ENCODE measurements at places on chromosomes 7 and 10.

GRCh38 chr7:71687286-71687685, 555.3 kb downstream of the GALNT17 start:
- DNase-seq = no peak

- DNase-seq = no peak
Measured at GRCh38 chr7:25624833-25625232, 396.5 kb upstream of the NPVF start.

DNA sequence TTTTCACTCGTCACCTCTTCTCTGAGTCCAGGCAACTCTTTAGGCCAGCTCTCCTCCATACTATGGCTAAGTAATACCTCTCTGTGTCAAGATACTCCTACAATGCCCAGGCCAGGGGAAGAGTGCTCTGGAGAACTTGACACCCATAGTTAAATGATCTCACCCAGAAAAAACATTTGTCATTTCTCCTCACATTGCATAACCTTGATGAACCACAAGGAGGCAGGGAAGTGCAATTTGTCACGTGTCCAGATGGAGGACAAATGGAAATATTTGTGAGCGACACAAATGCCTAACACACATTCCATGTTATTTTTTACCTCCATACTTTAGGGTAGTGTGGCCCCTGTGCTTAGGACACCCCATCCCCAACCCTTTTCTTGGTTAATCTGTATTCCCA, 78.3 kb downstream of the HTR7 start:
- peak; percentile 15 for DNase-seq

GRCh38 chr10:71565284-71566000, 154.1 kb downstream of the C10orf105 start:
- DNase-seq = no peak

DNA sequence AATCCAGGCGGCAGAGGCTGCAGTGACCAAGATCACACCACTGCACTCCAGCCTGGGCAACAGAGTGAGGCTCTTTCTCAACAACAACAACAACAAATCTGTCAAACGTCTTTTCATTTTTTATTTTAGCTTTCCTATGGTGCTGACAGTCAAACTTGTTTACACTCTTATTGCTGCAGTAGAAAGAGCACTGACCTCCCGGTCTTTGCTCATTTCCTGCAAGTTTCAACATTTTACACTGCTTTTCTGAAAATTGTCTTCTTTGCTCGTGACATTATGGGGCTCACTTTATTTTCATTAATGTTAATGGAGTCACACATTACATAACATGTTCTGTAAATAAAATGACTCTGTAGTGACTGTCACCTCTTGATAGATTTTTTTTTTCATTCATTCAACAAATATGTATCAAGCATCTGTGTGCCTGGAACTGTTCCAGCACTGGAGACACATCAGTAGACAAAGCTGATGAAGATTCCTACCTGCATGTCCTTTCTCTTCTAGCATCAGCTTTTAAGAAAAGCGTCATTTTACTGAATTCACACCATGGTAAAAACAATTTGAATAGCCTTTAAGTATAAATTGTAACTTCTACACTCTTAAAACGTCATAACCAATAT, 277.3 kb downstream of the CELF2 start:
- no peak for DNase-seq

- no peak for DNase-seq
Measured at GRCh38 chr7:106285855-106286492, 1.2 kb upstream of the NAMPT start.

DNA sequence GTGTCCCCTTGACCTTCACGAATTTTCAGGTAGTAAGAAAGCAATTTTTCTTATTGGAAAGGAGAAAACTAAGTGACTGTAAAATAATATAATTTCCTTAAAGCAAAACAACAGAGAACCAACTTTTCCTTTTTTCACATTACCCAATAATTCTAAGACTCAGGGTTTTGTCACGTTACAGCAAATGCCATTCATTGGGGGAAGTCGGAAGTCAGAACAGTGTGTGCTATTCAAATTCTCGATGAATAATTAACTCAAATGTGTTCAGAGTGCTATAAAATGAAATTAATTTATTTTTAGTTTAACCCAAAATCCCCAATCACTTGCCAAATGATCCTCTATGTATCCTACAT, 40.0 kb downstream of the DIP2C start:
- DNase-seq = no peak

DNA sequence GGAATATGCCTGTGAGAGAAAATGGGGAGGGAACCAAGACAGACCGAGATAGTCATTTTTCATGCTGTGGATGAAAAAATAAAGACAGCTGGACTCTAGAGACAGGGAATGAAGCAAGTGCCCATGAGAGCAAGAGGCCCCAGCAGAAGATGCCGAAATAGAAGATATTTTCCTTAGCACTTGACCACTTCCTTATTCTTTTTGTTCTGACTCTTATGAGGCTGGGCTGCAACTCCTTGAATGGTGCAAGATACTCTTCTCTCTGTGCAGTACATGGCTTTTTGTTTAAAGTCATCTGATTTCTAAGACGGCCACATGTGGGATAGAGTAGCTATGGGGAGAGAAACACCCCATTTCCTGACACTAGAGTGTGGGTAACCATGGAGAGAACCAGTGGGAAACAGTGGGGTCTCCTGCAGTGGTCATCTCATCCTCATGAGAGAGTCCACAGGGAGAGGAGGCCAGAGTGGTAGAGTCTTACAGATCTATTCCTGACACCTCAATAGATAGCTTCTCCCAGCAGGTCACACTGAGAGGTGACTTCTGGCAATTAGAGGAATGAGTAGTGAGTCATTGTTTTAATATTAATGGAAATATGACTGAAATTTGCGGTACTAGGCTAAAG, 18.0 kb upstream of the VCL start:
- no peak for DNase-seq

DNA sequence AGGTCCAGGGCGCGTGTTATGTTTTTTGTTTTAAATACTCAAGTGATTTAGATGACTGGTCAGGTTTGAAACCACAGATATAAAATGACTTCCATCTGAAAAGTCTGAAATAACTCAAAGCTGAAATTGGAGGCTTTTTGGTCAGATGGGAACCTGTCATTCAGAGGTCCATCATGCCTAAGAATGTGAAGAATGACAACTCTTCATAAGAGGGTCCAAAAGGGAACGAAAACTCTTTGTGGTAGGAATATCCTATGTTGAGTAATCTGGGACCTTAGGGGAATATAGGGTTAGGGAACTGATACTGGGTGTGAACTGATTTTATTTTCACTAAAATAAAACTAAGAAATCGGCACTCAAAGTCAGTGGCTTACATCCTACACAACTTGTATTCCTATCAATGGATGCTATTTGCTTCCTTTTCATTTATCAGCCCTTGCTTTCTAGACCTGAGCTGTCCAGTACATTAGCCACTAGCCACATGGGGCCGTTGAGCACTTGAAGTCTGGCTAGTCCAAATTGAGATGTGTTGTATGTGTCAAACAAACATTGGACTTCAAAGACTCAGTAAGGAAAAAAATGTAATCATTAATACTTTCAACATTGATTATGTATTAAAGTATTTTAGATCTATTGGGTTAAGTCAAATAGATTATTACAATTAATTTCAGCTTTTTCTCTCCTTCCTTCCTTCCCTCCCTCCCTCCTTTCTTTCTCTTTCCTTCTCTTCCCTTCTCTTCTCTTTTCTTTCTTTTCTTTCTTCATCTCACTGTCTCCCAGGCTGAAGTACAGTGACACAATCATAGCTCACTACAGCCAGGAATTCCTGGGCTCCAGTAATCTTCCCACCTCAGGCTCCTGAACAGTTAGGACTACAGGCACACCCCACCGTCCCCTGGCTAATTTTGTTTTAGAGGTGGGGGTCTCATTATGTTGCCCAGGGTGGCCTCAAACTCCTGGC, 56.5 kb upstream of the KDM7A start:
- DNase-seq = no peak

- DNase-seq = no peak
Measured at GRCh38 chr10:114611617-114612016, 46.5 kb downstream of the ABLIM1 start.

GRCh38 chr7:106143711-106144337, 31.7 kb upstream of the SYPL1 start:
- DNase-seq = peak; percentile 14

- no peak for DNase-seq
Measured at GRCh38 chr10:14658331-14659127, 116.2 kb downstream of the FAM107B start.

DNA sequence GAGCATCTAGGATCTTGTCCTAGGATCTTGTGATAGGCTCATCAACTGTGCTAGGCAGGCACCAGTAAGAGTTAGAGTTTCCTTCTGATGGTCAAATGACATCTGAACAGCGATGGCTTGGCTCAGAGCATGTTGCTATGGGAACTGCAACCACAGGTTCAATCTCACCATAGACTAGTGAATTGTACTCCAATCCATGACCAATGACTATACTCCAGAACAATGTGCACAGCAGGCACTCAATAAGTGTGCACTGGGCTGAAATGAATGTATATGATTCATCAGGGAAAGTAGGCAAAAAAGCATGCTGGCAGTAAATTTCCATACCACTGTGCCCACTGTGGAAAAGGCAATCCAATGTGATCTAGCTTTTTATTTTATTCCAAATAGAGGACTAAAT, 163.6 kb upstream of the HPS1 start:
- DNase-seq = no peak

DNA sequence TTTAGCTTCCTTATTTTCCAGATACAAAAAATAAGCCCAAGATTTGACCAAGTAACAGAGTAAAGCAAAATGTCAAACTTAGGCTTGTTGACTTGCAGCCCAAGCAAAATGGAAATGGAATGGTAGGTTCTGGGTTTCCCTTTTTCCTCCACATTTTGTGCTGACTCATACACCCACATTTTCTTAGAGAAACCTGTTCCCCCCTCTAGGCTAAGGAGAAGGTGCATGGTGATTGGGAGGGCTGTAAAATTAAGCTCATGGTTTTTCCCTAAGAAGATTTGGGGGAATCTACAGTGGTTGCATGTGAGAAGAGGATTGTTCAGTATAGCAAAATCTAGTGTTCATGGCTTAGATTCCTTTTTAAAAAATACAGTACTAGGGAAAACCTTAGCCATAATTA, 127.4 kb downstream of the ARL4A start:
- DNase-seq = no peak

DNA sequence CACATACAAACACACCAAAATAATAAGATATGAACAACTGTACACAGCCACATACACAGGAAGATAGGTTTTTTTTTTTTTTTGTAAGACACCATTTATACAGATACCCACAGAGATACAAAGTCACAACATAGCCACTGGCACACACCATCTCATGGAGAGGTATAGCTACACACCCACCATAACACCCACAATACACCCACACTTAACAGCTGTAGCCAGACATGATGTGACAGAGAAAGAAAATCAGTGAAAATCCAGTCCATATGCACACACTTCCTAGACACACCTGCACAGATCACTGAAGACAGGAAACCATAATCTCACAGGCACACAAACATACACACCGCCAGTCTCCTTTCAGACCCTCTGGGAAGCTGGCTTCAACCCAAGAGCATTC, 62.4 kb upstream of the PAX2 start:
- DNase-seq = peak; percentile 22
